ENCODE measurements at places on chromosomes 13 and 19.

- no peak for DNase-seq
These were observed 9.2 kb downstream of the RANBP3 start for GRCh38 chr19:5968431-5969373.

GRCh38 chr13:112143753-112144615 is 77.0 kb downstream of the SOX1 start:
- no peak for DNase-seq

DNA sequence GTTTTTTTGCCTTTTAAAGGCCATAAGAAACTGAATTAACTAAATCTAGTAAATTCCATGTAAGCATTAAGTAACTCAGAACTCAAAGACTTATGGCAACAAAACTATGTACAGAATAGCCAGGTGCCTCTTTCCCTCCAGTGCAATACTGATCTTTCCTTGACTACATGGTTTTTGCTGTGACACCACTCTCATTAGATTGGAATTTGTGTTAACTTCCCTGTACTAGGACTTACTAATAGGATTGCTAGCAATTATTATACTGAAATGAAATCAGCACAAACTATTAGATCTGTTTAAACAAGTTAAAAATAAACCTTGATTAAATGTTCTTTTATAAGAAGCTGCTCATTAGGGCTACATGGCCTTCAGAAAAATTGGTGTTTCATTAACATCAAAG is 96.3 kb downstream of the DACH1 start:
- no peak for DNase-seq

DNA sequence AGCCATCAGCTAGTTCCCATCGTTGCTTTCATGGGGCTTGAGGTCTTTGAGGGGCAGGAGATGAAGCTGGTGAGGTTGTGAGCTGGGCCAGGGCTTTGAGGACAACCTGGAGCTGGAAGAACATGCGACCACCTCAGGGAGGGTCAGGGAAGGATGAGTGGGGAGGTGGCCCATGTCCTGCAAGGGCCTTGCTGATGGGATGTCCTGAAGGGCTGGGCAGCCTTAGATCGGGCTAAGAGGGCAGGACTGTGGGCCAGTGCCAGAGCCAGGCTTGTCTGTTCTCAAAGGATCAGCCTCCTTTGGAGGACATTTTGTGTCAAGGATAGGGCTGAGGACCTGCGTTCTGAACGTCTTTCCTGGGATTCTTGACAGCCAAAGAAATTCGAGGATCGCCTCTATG is 10.5 kb downstream of the CYTH2 start:
- no peak for DNase-seq

- no peak for DNase-seq
These were observed 1136.0 kb downstream of the PCDH17 start for GRCh38 chr13:58767566-58767965.

- DNase-seq: no peak
These were observed 14.9 kb downstream of the FGF21 start for GRCh38 chr19:48770266-48770665.

- peak; percentile 80 for DNase-seq
These were observed 19.2 kb downstream of the RCN3 start for GRCh38 chr19:49546825-49547565.

DNA sequence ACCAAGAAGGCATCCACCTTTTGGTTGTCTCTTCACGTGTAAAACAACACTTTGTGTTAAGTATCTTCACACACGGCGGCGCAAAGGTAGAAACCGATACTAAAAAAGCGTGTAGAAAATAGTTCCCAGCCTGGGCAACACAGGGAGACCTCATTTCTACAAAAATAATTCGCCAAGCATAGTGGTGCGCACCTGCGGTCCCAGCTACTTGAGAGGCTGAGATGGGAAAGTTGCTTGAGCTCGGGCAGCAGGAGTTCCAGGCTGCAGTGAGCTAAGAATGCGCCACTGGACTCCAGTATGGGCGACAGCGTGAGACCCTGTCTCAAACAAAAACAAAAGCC is 573 bp upstream of the ERCC5 start:
- DNase-seq: no peak

GRCh38 chr13:105928048-105928447 is 607.4 kb downstream of the EFNB2 start:
- no peak for DNase-seq

GRCh38 chr13:91185294-91185863 is 162.1 kb upstream of the MIR17HG start:
- DNase-seq: no peak

GRCh38 chr13:98798849-98799645 is 46.6 kb upstream of the SLC15A1 start:
- DNase-seq: no peak

- DNase-seq: no peak
These were observed 265.0 kb downstream of the PCDH9 start for GRCh38 chr13:66965181-66965580.

GRCh38 chr13:37925878-37926473 is 56.4 kb upstream of the TRPC4 start:
- no peak for DNase-seq

GRCh38 chr19:19040417-19040816 is 7.0 kb downstream of the ARMC6 start:
- DNase-seq: no peak

- DNase-seq: no peak
These were observed 142.9 kb upstream of the SERP2 start for GRCh38 chr13:44230736-44231135.

DNA sequence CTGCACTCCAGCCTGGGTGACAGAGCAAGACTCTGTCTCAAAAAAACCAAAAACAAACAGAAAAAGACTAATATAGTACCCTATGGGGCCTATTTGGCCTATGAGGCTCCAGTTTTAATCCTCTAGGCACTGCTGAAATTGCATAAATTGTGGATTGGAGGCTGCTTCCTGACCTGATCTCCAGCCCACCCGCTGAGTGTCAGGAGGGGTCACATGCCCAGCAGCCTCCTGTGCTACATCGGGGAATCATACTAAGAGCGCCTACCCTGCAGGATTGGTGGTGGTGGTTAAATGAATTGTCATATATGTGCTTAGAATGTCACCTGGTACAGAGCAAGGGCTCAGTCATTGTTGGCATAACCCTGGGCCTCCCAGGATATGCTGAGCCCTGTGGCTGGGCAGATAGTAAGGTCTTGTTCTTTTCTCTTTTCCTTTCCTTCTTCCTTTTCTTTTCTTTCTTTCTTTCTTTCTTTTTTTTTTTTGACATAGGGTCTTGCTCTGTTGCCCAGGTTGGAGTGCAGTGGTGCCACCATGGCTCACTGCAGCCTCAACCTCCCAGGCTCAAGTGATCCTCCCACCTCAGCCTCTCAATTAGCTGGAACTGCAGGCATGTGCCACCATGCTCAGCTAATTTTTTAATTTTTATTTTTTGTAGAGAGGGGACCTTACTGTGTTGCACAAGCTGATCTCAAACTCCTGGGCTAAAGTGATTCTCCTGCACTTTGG is 31.3 kb downstream of the LTBP4 start:
- no peak for DNase-seq

DNA sequence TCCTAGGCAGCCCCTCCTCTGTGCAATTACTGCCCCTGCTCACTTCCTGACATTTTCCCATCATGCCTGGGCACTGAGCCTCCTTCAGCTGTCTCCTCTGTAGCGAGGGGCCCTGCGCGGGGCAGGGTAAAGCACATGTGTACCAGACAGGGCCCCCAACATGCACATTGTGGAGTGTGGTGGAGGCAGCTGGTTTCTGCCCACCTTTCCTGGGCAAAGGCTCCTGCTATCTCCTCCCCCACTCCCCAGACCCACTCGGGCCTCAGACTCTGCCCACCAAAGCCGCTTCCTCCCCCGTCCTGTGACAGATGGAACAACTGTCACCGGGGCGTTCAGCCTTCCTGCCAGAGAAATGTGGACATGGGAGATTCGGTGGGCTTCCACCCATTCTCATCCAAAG is 2.9 kb upstream of the KPTN start:
- no peak for DNase-seq

GRCh38 chr19:40621283-40621682 is 20.1 kb downstream of the LTBP4 start:
- no peak for DNase-seq

DNA sequence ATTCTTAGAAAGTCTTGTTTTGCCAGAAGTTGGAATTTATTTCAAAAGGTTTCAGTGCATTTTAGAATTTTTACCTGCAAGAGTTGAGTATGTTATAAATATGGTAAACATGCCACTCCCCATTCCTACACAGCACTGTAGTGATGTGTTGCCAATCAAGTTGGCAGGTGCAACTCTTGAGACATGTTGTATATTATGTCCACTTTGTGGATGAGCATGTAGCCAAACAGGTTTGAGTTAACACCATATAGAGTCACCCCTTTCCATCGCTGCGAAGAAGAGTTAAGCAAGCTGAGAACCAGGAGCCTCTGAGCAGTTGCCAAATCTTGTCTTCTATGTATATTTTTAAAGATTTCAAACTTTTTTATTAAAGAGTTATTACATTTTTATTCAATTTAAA is 359.8 kb downstream of the LMO7 start:
- no peak for DNase-seq

GRCh38 chr19:1856345-1856697 is 7.1 kb downstream of the KLF16 start:
- no peak for DNase-seq

GRCh38 chr13:94950303-94950702 is 238.0 kb upstream of the SOX21 start:
- no peak for DNase-seq
